Omental fat pad (tissue), 4 donors: ENCODE measurements at places on chromosomes 1 and 21. TPM values are rescaled to one million over a fixed set of nuclear protein-coding genes. Genes with fewer than 3 reads are reported as not detected.

SZRD1 gene
- total RNA-seq, result 80.5 TPM

DNA sequence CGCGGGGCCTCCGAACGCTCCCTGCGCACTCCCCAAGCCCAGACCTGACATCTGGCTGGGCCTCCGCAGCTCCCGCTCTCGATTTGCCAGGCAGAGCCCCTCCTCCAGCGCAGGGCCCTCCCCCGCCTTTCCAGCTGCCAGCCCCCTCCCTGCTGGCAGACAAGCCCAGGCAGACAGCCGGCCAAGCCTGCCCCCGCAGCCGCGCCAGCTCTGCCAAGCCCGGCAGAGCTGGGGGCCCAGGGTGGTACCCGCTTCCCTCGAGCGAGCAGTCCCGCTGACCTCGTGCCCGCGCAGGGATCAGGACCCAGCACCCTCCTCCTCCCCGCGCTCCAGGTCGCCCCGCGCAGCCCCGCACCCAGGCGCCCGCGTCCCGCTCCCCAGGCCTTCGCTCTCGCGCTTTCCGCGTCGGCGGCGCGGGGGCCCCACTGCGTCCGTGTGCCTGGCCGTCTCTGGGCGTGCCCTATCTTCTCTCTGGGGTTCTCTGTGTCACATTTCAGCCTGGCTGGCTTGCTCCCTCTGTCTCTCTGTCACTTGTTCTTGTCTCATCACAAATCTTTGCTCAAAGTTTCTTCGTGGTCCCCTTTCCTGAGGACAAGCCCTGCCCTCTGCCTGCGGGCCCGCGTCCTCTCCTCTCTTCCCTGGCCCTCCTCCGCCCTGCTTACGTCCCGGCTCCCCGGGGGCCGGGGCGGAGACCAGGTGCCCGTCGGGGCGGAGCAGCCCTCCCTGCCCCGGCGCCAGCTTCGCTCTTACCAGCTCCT is 580 bp downstream of the INKA2 start:
- no peak for DNase-seq

DNA sequence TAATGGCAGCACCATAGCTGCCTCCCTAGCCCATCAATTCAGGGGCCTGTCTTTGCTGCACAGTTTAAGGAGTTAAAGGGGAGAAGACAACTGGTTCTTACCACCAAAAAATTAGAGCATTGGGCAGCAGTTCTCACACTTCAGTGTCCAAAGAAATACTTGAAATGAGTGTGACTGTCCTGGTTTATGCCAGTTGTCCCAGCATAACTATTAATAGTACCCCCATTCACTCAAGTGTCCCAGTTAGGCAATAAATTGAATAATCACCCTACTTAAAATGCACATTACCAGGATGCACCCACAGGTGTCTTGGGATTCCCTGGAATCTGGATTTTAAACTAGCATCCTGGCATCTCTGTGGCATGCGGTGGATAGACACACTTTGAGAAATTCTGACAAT is 51.1 kb downstream of the FAM163A start:
- DNase-seq, result no peak

- no peak for DNase-seq
These were observed 27.5 kb upstream of the SLC30A1 start for GRCh38 chr1:211606332-211606913.

- no peak for DNase-seq
These were observed 3.3 kb downstream of the METTL13 start for GRCh38 chr1:171784784-171785183.

DNA sequence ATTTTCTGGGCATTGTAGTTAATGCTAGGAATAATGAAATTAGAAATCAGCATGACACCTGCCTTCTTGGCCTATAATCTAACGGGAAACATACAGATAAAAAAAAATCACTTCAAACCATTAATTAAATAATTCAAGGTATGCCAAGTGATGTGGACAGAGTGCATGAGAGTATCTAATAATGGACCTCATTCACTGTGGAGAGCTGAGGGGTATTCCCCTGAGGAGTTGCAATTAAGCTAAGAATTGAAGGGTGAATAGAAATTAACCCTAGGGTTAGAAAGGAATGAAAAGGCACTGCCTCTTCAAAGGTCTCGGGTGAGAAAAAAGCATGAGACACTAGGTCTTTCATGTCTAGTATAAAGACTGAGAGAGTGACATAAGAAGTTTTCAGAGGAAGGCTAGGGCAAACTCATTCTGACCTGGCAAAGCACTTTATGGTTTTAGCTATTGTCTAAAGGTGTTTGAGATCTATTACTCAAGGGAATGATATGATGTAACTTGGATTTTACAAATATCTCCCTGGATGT is 466.1 kb downstream of the KCNT2 start:
- no peak for DNase-seq

- DNase-seq, result no peak
These were observed 738.4 kb upstream of the RGS18 start for GRCh38 chr1:191419842-191420241.

DNA sequence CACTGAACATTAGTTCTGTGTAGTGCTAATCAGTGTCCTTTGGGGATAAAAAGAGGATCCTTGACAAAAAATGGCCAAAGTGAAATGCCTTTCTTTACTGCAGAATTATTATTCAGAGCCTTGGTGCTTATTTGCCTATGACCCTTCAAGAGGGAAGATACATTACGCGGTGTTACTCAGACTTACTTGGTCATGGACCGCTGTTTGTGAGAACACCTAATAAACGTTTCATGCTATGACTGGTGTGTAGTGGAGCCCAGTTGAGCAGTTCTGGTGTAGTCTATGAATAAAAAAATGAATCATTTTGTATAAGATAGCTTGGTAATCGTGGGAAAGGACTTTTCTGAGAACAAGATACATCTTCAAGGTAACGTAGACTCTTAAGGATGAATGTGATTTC is 8.3 kb downstream of the NFYC start:
- no peak for DNase-seq

GRCh38 chr1:2474933-2475371 is 1.1 kb upstream of the PLCH2 start:
- no peak for DNase-seq

CNN3 gene
- 216 TPM for total RNA-seq

DNA sequence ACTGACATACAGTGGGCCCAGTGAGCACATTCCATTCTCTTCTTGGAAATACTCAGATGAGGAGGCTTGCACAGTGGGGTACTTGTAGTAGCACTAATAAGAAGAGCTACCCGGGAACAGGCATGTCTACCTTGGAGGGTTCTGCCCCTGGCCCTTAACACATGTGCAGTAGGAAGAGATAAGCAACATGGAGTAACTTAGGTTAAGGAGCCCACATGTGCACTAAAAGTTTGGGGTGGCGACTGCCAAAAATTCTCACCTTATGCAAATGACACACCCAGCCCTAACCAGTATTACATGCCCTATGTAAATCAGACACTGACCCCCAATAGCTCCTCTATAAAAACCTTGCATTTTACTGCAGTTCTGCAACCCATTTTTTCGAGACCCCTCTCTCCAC is 1313.3 kb downstream of the KCNT2 start:
- no peak for DNase-seq

DNA sequence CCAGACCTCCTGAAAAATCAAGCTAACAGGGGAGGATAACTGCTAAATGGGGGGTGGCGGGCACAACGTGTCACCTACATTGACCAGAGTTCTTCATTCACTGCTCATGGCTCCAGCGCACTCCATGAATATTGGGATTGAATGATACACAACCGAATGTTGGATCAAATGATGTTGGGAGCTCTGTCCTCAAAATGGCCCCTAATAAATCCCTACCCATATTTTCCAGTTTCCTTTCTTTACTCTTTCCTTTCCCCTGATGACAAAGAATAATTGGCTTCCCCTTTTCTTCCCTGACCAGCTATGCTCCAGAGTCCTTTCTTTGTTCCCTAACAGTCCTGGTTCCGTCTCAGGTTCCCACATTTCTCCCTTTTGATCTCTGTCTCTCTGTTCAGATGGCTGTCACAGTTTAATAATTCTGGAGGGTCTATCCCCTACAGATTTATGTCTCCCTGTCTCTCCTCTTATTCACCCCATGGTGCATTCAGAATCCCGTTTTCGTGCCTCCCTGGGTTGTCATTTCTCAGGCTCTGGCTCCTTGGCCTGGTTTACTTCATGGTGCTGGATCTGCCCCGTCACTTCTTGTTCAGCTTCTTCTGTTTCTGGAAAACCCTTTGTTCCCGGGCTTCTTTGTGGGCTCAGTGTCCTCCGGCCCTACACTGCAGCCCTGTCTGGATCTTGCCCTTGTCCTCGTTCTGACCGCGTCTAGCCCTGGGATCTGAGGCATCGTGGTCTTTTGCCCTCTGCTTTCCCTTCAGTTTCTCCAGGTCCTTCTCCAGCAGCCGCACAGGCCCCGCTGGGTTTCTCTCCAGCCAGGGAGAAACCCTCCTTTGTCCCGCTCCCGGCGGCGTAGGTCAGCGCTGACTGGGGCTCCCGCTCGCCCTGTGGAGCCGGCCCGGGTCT is 78.3 kb downstream of the NDUFS5 start:
- DNase-seq, result no peak

S100A12 gene
- 13.3 TPM for total RNA-seq
